ENCODE measurements at places on chromosomes 7 and 10.

GRCh38 chr10:31702005-31702404, 226.6 kb downstream of the ARHGAP12 start:
- DNase-seq: no peak

DNA sequence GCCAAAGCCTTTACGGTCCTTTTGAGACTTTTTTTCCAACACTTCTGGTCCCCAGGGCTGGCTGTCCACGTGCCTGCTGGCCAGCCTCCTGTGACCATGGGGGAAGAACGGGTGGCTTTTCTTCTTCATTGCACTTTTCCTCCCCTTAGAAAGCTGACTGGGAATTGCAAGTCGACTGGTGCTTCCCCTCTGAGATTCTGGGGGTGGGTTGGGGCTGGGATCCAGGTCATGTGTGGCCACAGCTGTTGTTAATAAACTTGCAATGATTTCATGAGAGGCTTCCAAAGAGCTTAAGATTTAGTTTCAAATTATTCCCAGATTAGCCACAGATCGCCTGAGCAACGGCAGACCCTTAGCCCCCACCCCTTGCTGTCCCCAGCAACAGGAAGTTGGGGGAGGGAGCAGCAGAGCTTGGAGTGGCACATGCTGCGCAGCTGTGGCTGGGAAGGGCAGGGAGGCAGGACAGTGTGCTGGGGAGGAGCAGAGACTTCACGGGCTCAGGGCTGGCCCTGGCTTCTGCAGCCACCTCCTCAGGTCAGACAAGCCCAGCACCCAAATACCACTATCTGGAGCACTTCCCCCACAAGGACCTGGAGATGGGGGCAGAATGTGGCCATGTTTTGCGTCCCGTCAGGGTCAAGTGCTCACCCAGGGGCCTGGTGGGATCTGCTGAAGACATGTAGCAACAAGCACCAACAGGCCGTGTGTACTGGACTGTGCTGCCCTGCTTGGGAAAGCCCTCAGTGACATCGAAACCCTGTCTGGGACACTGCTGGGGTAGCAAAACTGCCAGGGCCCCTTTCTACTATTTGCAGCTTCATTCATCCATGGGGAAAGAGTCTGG, 147.1 kb downstream of the RNF216 start:
- DNase-seq: peak; percentile 94

DNA sequence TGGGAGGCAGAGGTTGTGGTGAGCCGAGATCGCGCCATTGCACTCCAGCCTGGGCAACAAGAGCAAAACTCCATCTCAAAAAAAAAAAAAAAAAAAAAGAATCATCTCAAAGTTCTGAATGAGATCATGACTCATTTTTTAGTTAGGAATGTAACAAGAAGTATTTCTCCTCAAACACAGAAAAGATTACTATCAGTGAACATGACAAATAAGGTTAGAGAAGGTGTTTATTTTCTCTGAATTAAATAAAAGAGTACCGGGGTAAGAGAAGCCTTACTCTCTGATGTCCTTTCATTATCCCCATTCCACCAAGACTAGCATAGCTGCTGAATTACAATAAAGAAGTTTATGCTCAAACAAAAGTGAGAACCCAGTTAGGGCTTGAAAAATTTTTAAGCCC, 50.1 kb downstream of the IPMK start:
- no peak for DNase-seq

- DNase-seq: no peak
Measured at GRCh38 chr10:58322072-58322834, 12.6 kb upstream of the UBE2D1 start.

GRCh38 chr10:32104622-32105509, 48.6 kb upstream of the KIF5B start:
- DNase-seq: no peak

GRCh38 chr10:35392482-35393228, 56.3 kb downstream of the CCNY start:
- DNase-seq: no peak

GRCh38 chr7:121390617-121391016, 5.5 kb downstream of the FAM3C start:
- DNase-seq: no peak

DNA sequence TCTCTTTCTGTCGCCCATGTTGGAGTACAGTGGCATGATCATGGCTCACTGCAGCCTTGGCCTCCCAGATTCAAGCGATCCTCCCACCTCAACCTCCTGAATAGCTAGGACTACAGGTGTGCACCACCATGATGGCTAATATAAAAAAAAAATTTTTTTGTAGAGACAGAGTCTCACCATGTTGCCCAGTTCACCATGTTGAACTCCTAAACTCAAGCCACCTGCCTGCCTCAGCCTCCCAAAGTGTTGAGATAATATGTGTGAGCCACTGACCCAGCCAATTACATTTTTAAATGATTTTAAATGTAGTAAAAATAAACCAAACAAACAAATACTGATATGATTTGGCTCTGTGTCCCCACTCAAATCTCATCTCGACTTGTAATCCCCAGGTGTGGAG, 101.7 kb upstream of the LEP start:
- no peak for DNase-seq

- DNase-seq: peak; percentile 65
Measured at GRCh38 chr7:108525327-108525984, 479 bp downstream of the PNPLA8 start.

DNA sequence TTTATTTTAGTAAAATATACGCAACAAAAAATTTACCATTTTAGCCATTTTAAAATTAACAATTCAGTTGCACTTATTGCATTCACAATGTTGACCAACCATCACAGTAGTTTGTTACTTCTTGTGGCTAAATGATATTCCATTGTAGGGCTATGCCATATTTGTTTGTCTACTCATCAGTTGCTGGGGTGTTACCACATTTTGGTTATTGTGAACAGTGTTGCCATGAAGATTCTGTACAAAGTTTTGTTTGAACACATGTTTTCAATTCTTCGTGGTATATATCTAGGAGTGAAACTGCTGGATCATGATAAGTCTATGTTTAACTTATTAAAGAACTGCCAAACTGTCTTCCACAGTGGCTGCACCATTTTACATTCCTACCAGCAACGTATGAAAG, 46.3 kb upstream of the ZNF365 start:
- no peak for DNase-seq

GRCh38 chr7:99380823-99381663, 6.5 kb downstream of the ARPC1B start:
- no peak for DNase-seq

GRCh38 chr10:106158241-106158640, 1006.3 kb downstream of the SORCS1 start:
- DNase-seq: no peak

DNA sequence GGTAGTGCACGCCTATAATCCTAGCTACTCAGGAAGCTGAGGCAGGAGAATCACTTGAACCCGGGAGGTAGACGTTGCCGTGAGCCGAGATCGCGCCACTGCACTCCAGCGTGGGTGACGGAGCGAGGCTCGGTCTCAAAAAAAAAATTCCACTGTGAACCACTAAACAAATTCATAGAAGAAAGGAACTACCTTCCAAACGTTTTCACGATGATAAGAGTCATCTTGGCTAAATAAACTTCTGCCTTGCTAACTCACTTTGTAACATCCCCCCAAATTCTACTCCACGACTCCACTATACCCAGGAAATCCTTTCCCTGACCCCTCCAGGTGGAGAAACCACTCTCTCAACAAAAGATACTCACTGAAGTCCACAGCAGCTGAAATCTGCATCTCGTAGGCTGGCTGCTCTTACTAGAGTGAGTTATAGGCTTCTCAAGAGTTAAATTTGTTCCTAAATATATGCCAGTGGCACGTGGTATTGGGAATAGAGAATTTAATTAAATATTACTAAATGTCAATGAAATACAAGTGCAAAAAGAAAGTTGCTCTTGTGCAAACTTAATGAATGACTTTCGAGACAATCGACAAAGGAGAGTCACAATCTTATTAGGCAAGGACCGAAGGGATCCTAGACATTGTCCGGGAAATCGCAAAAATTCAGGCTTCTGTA, 1.6 kb upstream of the GTF2I start:
- no peak for DNase-seq

DNA sequence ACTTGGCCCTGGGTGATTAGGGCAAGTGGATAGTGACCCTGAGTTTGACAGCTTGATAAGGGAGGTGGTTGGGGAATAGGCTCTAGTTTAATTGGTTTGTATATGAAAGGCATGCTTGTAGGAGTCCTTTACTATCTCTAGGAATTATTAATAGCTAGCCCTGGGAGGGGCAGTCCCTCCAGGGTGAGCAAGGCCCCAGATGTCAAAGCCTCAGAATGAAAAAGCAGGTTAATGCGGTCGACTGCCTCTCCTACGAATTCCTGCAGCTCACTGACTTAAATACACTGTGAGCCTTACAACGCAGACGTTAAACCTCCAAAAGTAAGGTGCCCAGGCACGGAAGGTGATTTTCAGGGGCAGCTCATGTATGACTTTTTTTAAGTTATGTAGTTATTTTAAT, 5.2 kb upstream of the BTBD16 start:
- DNase-seq: no peak

GRCh38 chr7:139776486-139777132, 1.2 kb downstream of the HIPK2 start:
- no peak for DNase-seq

DNA sequence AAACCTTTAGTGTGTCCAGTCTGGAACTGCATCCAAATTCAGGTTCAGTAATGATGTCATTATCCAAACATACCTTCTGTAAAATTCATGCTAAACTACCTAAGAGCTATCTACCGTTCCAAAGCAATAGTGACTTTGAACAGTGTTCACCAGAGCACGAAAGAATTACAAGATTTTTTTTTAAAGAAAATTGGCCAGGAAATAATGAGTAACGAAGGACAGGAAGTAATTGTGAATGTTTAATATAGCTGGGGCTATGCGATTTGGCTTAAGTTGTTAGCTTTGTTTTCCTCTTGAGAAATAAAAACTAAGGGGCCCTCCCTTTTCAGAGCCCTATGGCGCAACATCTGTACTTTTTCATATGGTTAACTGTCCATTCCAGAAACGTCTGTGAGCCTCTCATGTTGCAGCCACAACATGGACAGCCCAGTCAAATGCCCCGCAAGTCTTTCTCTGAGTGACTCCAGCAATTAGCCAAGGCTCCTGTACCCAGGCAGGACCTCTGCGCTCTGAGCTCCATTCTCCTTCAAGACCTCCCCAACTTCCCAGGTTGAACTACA, 694 bp upstream of the FAS start:
- DNase-seq: peak; percentile 89

DNA sequence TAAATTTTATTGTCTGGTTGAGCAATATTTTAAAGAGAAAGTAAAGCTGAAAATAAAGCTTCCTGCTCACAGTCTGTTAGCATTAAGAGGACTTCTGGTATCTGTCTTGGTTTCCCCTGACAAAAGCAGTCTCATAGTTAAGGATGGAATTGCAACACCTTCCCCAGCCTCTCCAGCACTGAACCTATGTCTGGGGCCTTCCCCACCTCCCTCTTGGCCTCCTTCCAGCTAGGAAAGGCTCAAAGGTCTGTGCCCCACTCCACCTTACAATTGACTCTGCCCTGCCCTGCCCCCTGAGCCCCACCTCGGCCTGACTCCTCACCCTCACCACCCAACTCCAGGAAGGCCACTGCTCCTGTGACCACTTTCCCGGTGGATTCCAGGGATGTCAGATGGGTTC, 33.2 kb downstream of the COL17A1 start:
- no peak for DNase-seq

DNA sequence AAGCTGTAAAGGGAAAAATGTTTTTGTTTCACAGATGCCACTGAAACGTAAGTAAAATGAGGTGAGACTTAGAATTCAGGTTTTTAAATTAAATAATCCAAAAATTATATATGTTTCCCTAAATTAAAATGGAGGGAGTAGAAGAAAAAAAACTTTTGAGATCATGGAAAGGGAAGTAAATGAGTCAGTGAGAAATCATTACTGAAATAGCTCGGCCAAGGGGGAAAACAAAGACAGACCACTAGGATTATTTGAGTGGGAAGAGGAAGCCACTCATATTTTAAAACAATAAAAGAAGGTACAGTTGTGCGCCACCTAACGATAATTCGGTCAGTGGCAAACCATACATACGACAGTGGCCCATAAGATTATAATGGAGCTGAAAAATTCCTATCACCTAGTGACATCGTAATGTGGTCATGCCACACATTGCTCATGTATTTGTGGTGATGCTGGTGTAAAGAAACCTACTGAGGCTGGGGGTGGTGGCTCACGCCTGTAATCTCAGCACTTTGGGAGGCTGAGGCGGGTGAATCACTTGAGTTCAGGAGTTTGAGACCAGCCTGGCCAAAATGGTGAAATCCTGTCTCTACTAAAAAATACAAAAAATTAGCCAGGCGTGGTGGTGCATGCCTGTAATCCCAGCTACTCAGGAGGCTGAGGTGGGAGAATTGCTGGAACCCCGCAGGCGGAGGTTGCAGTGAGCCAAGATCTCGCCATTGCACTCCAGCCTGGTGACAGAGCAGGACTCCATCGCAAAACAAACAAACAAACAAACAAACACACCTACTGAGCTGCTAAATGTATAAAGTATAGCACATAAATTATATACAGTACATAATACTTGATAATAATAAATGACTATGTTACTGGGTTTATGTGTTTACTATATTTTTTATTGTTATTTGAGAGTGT, 64.7 kb downstream of the MKX start:
- no peak for DNase-seq

GRCh38 chr7:127873151-127873550, 158.1 kb downstream of the LRRC4 start:
- no peak for DNase-seq

DNA sequence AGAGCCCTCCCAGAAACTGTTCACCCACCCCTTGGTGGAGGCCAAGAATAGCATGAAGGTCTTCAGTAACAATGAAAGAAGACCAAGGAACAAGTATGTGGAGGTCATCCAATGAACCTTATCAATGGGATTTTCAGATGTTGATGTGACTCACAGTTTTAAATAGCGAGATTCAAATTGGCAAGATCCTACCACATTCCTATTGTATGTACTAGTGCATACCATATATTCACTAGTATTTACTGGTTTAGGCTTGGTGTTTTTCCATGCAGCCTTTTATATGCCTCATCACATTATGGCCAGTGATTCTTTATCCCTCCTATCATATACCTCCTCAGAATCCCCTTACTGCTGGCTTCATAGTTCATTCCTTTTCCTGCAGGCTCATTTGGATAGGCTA, 54.4 kb downstream of the ITGB8 start:
- DNase-seq: peak; percentile 32

- no peak for DNase-seq
Measured at GRCh38 chr7:140263277-140263676, 86.5 kb upstream of the KDM7A start.
